ENCODE measurements at places on chromosomes 1 and 21. TPM values are rescaled to one million over a fixed set of nuclear protein-coding genes. Genes with fewer than 3 reads are reported as not detected.

Gene KRTAP19-1
- not detected for total RNA-seq

DNA sequence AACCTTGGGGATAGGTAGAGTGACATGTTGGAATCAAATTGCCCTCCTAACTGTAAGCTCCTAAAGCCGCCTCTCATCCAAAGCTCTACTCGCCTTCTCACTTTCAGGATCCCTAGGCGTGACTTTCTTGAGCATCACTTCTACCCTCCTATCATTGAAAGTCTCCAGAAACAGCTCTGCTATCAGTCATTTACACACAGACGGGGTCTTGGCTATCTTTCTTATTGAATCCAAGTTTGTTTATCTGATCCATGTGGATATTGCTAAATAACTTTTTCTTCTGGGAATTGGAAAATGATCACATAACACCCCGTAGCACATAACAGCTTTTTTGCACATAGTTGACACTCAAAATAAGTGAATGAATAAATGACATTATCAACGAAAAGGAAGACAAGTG lies 216.4 kb upstream of the KIAA0040 start:
- DNase-seq, result no peak

GRCh38 chr1:217379336-217379735 lies 251.6 kb downstream of the GPATCH2 start:
- no peak for DNase-seq

DNA sequence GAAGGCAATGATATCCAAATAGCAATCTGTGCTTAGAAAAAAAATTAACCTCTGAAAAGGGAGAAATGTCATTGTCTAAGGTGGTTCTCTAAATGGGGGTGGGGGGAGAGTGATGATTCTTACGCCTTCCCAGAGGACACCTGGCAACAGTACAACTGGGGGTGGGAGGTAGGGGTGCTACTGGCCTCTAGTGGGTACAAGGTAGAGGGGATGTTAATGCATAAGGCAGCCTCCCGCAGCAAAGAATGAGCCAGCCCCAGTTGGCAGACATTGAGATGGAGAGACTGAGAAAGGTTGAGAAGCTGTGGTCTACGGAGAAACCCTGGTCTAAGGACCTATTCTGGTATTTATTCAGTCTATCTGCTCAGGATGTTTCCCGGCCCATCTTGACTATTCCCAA lies 472.2 kb upstream of the RUNX1 start:
- DNase-seq, result peak; percentile 55

DNA sequence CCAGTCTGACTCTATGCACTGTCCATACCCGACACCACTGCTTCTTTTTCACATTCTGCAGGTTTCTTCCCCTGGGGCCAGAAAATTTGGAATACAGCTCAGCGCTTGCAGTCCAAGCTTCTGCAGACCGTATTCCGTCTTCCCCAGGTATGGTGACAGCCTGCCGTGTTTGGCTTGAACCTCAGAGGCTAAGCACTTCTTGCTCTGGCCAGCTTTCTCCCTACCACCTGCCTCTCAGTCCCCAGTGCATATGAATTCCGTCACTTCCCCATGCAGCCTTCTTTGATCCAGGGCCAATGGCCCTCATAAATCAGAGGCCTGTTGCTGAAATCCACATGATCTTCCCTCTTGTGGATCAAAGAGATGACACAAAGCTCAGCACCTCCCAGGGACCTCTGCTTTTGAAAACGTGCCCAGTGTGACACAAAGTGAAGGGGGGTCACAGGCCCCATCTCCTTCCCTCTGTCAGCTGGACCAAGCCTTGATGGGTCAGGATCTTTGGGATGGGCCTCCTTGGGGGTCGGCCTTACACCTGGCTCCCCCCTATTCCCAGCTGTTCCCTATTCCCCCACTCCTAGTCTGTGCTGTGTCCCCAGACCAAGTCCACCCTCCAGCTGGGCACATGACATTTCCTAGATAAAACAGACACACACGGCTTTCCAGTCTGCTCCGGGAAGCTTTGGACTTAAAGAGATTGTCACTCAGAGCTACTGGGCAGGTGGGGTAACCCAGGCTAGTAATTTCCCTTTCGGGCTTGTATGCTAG lies 66.6 kb downstream of the HMGB4 start:
- no peak for DNase-seq

GRCh38 chr1:39832294-39832693 lies 43.6 kb upstream of the BMP8B start:
- no peak for DNase-seq

DNA sequence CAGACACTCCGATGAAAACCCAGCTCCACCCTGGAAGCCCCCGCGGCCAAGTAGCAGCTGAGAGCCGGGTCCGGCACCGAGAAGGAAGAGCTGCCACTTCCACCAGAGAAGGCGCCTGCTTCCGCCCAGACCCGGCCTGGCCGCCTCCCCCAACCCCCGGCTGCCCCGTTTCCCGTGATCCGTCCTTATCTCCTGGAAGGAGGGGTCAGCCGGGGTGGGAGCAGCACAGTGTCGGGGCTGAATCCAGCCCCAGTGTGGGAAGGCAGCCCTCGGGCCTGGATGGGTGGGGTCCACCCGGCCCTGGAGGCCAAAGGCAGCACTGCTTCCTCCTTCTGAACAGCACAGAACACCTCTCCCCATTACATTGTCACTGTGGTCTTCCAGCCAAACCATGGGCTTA lies 69.4 kb downstream of the MEGF6 start:
- DNase-seq, result no peak

DNA sequence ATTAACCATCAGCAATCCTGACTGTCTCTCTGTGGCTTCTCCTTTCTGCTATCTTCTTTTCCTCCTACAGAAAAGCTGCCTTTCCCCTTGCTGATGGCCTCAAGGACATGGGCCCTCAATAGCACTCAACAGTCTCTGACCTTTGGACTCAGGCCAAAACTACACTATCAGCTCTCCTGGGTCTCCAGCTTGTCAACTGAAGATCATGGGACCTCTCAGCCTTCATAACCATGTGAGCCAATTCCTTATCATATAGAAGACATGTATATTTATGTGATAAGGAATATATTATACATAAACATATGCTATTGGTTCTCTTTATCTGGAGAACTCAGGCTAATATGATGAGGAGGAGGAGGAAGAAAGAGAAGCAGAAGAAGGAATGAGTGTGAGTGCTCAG lies 91.8 kb upstream of the GJB5 start:
- no peak for DNase-seq

DNA sequence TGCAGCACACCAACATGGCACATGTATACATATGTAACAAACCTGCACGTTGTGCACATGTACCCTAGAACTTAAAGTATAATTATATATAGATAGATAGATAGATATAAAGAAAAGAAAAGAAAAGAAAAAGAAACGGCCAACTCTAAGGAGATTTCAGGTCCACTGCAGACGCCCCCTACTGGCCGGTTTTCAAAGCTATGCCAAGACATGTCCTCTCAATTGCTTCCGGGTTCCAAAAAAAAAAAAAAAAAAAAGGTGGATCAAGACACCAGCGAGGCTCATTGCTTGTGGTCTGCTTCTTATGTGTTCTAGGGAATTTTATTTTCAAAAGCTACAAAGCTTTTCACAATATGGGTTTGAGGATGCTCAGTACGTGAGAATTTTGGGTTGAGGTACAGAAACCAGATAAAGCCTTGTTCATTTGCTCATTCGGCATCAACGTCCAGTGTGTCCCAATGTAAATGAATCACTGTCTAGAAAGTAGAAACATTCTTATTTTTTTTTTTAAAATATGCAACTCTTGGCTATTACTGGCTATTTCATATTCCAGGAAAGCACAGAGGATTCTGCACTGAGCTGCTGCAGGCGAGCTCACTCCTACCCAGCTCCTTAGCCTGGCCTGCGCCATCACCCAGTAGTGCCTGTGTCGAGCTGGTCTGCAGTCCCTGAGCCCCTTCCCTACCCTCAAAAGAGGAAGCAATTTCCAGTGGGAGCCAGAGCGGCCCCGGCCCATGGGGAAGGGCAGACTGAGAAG lies 643.0 kb downstream of the KIF26B start:
- DNase-seq, result peak; percentile 49

Gene S100A10
- 160 TPM for total RNA-seq

- DNase-seq, result no peak
Observed at GRCh38 chr1:214017191-214017982, 29.6 kb downstream of the PROX1 start.
